HAP-1 (cell line): ENCODE measurements at places on chromosomes 6 and 20.

DNA sequence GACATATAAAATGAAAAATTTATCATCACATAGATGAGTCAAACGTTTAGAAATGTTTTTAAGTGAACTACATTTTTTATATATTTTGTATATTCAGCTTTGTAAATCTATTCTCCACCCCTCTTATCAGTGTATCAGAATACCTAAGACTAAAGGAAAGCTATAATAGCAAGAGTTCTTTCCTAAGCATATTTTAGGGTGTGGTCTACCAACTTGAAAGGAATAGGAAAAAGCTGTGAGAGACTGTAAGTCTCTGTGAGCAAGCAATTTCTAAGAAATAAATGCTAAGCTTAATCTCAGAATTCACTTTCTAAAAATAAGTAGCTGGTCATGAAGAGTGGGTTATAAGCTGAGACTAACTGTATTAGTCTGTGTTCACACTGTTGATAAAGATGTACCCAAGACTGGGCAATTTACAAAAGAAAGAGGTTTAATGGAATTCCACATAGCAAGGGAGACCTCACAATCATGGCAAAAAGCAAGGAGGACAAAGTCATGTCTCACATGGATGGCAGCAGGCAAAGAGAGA is 175.4 kb upstream of the PREP start:
- no peak for DNase-seq

GRCh38 chr20:32536851-32537656 is 48.1 kb downstream of the NOL4L start:
- no peak for DNase-seq

GRCh38 chr6:11241793-11242201 is 9.3 kb upstream of the NEDD9 start:
- DNase-seq = no peak

- DNase-seq = no peak
These were observed 45.0 kb downstream of the QKI start for GRCh38 chr6:163459536-163459935.

GRCh38 chr6:71603021-71603420 is 283.3 kb upstream of the RIMS1 start:
- DNase-seq = no peak
